ENCODE measurements at places on chromosomes 16 and 17.

- DNase-seq = peak; percentile 62
These were observed 675.3 kb downstream of the MAF start for GRCh38 chr16:78925083-78925767.

- no peak for DNase-seq
These were observed 294.2 kb upstream of the AXIN2 start for GRCh38 chr17:65855675-65856074.

GRCh38 chr17:62565817-62566216 is 61.7 kb upstream of the MRC2 start:
- no peak for DNase-seq

DNA sequence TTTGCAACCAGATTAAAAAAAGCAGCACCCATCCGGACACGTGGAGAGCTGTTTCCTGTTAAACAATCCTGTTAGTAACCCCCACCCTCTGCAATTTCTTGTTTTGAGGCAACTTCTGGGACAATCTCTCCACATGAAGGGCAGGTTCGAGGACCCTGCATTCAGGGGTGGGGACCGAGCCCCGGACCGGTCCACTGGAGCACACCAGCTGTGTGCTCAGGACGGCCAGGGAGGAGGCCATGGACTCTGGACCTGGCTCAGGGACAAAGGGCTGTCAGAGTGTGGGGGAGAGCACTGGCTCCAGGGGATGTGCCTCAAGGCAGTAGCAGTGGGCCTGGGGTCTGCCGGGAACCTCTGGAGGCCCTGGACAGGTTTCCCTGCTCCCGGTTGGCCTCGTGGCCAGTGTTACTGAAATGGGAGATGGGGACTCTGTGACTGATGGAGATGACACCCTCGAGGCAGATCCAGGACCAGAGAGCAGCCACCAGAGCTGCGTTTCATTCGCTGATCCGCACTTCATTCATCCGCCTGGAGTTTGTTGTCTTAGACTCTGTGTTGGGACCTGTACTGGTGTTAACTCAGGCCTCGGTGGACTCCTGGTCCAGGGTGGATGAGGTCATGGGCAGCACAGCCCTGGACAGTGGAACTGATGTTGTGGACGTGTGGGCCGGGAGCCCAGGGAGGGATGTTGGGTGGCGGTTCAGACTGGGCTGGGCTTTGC is 2.9 kb upstream of the CPNE7 start:
- DNase-seq = no peak

DNA sequence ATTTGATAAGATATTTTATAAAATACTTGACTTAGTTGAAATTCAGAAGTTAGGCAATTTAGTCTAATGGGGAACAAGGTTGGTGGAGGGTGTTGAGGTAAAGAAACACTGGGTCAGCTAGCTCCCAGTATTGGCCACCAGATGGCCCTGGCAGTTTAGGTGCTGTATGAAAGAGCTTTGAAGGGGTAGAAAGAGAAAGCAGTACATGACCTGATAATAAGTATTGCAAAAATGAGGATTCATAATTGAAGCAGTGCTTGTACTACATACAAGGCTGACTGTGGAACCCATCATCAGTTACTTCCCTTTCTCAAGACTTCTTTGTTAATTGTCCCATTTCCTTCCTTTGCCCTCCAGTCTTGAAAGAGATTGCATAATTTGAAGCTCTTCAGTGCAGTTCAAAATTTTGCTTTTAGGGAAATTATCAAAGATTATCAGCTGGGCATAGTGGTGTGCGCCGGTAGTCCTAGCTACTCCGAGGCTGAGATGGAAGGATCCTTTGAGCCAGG is 29.4 kb downstream of the TANC2 start:
- peak; percentile 63 for DNase-seq

DNA sequence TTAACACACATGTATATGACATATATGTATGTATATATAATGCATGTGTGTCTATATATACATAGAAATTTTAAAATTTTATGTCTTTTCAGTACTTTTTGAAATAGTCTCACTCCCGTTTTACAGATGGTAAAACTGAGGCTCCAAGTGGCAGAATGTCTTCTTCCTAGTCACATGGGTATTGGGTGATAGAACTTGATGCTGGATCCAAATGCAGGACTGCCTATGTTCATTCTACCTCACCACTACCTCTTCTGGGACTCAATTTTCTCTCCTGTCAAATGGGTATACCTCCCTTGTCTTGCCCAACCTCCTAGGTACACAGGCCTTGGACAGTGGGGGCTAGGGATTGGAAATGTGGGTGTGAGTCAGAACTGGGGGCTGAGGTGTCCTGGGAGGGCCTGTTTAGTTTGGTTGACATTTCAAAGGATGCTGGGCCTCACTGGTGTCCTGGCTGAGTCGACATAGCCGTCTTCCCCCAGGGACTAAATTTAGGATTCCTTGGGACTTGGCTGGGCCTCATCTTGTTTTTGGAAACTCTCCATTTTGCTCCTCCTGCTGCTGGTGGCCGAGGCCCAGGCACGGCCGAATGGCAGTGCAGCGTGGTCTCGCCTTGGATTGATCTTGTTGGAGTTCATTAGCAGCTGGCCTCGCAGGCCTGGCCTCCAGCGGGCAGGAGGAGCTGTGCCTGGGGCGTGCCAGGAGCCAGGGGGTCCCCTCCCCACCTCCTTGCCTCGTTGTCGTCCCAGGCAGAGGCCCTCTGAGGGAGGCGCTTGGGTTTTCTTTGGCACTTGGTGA is 25.9 kb downstream of the NKD1 start:
- DNase-seq = no peak

DNA sequence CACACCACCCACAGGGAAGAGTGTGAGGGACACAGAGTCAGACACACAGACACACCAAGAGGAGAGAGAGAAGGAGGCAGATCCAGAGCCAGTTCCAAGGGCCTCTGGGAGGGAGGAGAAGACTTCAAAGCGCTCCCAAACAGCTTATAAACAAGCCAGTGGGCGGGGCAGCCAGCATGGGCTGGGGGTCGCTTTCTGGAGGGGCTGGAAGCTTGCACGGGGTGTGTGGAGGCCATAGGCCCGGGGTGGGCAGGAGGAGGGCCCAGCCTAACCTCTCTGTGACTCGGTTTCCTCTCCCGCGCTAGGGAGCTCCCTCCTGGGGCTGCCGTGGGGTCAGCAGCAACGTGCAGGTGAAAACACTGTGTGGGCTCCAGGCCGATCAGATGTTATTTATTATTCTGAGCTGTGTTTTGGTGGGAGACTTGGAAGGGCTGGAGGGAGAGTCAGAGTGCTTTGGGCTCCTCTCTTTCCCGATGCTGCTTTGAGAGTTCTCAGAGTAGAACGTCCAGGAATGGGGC is 2.5 kb upstream of the WFIKKN2 start:
- no peak for DNase-seq

DNA sequence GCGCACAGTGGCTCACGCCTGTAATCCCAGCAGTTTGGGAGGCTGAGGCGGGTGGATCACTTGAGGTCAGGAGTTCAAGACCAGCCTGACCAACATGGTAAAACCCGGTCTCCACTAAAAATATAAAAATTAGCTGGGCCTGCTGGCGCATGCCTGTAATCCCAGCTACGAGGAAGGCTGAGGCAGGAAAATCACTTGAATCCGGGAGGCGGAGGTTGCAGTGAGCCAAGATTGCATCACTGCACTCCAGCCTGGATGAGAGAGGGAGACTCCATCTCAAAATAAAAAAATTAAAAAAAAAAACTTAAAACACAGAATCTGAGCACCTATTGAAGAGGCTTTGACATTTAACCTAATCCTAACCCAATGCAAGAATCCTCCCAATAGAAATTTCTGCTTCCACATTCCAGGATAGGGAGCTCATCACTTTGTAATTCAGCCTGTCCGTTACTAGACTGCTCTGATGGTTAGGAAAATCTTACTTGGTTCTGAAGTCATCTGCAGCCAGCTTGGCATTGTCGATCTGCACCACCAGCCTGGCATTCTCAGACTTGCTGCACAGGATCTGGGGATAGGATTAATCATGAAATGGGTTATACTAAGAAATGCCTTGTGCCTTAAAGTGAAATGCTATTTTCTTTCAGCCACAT is 2.1 kb downstream of the KRT33B start:
- DNase-seq = no peak

GRCh38 chr17:59897090-59897489 is 4.2 kb downstream of the RPS6KB1 start:
- DNase-seq = no peak

GRCh38 chr17:45135978-45136791 is 698 bp downstream of the ACBD4 start:
- DNase-seq = no peak

DNA sequence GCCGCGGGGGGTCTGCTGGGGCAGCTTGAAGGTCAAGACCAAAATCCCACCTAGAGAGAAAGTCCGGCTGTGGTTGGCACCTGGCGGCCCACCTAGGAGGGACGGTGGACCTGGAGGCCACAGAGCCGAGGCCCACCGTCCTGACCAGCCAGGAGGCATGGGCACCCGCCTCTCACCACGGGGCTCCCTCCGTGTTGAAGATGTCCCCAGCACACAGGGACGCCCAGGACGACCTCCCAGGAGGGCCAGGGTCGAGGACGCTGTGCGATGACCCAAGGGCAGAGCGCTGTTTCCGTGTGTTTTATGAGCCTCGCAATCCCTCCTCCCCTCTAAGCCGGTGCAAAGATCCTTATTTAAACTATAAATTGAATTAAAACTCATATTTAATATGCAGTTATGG is 131.2 kb downstream of the C16orf95 start:
- DNase-seq = no peak

Data from inflammatory macrophage (primary cell).